Stimulated activated CD8-positive, alpha-beta memory T cell treated with anti-CD3 and anti-CD28 coated beads, Interleukin-7, amount 100 ng/mL, for 48 hours (primary cell): ENCODE measurements at places on chromosomes 7 and 10.

- DNase-seq, result no peak
These were observed 60.1 kb downstream of the ERCC6 start for GRCh38 chr10:49478819-49479218.

GRCh38 chr7:112531675-112532074 lies 50.9 kb downstream of the LSMEM1 start:
- no peak for DNase-seq

- no peak for DNase-seq
These were observed 149.0 kb upstream of the INSYN2A start for GRCh38 chr10:127345231-127345965.

DNA sequence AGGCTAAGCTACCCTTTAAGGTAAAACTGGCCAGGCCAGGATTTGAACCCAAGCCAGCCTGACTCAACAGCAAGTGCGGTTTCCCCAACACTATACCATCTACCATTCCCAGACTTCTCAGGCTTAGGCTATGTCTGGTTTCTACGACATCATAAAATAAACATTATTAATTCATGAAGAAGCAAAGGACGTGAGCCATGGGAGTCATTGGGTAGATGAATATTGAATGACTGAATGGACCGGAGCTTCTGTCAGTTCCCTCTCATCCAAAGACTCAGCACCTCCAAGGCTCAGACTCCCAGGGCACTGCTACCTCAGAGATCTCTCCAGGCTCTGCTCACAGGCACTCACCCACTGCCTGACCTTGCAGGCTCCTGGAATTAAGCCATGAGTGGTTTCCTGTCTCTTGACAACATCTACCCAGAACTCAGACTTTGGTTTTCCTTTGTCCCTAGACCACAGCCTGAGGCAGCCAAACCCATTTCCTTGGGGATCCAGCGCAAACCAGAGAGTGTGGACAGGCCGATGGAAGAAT lies 64.6 kb upstream of the STEAP1B start:
- DNase-seq, result no peak

- DNase-seq, result peak; percentile 26
These were observed 312.6 kb downstream of the WDR37 start for GRCh38 chr10:1368842-1369171.

- peak; percentile 48 for DNase-seq
These were observed 39.3 kb downstream of the FAS start for GRCh38 chr10:89029785-89030437.

DNA sequence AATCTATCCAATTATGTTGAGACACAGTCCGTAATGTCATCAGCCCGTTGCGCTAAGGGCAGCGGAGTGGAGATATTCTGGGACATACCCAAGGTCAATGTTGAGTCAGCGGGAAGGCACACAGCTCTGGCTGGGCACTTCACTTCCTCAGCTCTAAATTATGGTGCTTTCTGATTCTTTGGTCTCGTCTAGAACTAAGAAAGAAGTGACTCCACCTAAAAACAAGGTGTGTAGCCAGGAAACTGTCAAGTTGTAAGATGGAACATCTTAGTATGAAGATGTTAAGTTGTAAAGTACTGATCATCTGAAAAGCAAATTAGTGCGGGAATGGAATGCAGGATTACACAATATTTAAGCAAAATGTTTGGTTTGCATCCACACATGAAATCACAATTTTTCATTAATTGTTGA lies 43.1 kb downstream of the BAIAP2L1 start:
- no peak for DNase-seq
